Stimulated activated CD4-positive, alpha-beta T cell treated with anti-CD3 and anti-CD28 coated beads, Interleukin-12 subunit alpha, Interleukin-12 subunit beta, amount 100 ng/mL, for 24 hours (primary cell): ENCODE measurements at places on chromosomes 5 and 9.

GRCh38 chr9:10633785-10634184 is 21.0 kb upstream of the PTPRD start:
- DNase-seq = no peak

- DNase-seq = no peak
Measured at GRCh38 chr9:109923471-109923760, 143.4 kb downstream of the PALM2AKAP2 start.

DNA sequence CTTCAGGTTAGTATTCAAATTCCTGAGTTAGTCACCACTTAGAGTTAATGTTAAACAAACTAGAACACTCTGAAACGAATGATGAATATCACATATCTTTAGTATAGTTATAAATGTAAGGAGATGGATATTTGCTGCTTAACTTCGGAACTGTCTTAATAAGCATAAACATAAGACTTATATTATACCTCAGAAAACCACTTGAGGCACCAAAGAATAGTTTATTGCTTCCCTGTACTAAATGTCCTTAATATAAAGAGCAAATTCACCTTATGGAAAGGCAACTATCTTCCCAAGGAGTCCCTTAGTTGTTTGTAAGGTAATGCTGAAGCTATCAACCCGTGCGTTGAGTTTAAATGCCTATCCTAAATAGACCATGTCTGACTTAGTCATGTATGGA is 300.0 kb upstream of the ADAMTSL1 start:
- DNase-seq = no peak

- no peak for DNase-seq
Measured at GRCh38 chr5:72363166-72363802, 43.1 kb downstream of the PTCD2 start.

DNA sequence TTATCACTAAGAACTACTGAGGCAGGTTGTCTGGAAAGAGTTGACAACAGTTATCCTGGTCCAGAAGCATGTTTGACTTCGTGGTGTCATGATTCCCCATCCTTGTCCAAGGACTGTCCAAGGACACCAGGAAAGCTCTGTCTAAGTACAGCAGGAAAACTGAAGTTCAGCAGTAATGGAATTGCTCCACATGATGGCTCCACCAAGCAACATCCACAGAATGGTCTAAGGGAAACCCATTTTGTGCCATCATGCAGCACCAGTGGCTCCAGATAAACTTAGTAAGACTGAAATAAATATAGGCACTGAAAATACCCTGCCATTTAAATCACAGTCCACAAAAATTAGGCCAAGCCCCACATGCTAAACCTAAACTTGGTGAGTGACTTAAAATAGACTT is 192.8 kb downstream of the CDH18 start:
- DNase-seq = no peak

DNA sequence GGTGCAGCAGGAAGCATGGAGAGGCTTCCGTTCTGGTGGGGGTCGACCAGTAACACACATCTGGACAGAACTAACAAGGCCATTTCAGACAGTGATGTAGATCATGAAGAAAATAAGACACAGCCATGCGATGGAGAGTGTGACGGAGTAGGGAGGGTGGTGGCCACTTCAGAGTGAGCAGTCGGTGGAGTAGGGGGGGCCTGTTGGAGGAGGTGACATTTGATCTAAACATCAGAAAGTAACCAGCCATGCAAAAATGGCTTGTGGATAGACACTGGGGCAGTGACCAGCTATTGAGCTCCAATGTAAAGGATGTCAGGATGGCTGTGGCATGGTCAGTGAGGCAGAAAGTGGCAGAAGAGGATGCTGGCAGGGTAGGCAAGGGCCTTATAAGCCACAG is 65.9 kb downstream of the PPARGC1B start:
- DNase-seq = no peak
